Stimulated activated CD4-positive, alpha-beta T cell treated with anti-CD3 and anti-CD28 coated beads, Interleukin-15, amount 100 ng/mL, for 48 hours (primary cell): ENCODE measurements at places on chromosomes 7 and 10.

DNA sequence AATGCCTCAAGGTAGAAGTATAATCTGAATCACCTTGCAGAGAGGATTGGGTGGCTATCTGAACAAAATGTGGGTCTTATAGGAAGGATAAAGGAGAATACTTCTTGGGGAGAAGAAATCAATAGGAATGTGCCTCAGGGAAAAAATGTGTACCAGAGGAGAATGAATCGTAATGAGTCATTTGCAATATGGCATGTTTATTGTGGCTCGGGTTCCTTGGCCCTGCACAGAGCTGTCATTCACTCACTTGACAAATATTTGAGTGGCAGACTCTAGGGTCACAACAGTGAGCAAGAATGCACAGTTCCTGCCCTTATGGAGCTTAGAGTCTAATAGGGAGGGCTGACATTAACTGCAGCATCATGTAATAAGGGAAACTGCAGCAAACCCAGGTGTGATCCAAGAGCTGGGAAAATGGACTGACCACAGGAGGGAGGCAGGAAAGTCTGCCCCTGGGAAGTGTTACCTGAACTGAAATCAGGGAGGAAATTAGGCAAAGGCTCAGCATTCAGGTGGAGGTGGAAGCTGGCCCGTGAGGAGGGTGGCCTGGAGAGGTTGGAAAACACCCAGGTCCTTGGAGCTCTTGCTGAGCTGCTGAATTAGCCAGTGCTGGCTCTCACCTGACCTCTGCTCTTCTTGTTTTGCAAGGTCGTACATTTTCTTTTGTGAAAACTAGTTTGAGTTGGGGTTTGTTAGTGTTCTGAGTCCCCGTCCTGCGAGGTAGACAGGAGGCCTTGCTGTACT is 203.9 kb downstream of the FRMD4A start:
- DNase-seq = no peak

GRCh38 chr10:5776136-5776880 is 36.9 kb downstream of the GDI2 start:
- DNase-seq = no peak

DNA sequence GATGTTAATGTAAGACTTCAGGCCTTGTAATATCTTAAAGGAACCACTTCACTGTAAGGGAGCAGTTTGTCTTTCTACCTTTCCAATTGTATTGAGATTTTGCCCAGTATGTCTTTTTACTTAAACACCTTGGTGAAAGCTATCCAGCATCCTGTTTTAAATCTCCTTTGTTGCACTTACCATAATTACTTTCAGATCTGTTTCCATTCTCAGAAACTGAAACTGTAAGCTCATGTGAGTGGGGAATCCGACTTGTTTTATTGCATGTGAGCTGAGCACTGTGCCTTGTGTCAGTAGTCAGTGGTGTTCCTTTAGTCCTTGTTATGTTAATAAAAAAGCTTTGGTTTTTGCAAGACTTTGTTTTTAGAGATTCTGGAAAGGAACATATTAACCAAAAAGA is 42.2 kb downstream of the BMPR1A start:
- no peak for DNase-seq

- DNase-seq = no peak
Observed at GRCh38 chr10:98620503-98620902, 173.8 kb upstream of the HPS1 start.

GRCh38 chr7:74372511-74373111 is 81.1 kb upstream of the GTF2IRD1 start:
- no peak for DNase-seq

DNA sequence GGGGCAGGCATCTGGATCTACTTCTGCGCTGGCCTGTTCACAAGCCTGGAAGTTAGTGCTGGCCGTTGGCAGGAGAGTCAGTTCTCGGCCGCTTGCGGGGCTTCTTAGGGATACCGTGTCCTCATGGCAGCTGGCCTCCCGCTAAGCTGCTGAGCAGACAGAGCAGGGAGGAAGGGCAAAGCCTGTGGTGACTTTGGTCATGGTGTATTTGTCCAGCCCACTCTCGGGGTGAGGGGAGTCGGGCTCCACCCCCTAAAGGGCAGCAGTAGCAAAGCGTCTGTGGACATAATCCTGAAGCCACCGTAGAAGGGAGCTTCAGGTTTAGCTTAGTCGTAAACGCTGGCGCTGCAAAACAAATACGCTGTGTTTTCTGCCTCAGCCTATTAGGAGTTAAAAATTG is 12.2 kb downstream of the UBE3C start:
- DNase-seq = no peak

DNA sequence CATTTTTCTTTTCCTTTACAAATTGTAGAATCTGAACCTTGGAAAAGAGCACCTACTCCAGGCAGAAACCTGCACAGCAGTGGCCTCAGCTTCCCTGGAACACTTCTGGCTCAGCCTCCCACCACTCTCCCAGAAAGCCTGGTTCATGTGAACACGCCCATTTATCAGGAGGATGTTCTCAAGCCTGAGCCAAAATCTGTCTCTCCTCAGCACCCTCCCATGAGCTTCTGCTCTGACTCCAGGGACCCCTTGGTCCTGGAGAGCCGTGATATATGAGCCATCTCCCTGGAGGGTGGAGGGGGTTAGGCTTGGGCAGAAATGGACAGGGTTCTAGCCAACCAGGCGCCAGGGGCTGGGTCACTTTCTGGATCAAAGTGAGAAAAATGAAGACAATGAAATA is 10.1 kb downstream of the GDF2 start:
- no peak for DNase-seq

- no peak for DNase-seq
Observed at GRCh38 chr7:108051454-108051853, 48.5 kb upstream of the LAMB1 start.

- no peak for DNase-seq
Observed at GRCh38 chr10:59879363-59879913, 26.9 kb downstream of the CCDC6 start.

DNA sequence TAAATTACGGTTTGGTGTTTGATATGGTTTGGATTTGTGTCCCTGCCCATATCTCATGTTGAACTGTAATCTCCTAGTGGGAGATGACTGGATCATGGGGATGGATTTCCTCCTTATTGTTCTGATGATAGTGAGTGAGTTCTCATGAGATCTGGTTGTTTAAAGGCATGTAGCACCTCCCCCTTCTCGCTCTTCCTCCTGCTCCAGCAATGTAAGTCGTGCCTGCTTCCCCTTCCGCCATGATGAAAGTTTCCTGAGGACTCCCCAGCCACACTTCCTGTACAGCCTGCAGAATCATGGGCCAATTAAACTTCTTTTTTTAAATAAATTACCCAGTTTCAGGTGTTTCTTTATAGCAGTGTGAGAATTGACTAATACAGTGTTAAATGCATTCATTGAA is 116.6 kb downstream of the DOCK4 start:
- DNase-seq = no peak

DNA sequence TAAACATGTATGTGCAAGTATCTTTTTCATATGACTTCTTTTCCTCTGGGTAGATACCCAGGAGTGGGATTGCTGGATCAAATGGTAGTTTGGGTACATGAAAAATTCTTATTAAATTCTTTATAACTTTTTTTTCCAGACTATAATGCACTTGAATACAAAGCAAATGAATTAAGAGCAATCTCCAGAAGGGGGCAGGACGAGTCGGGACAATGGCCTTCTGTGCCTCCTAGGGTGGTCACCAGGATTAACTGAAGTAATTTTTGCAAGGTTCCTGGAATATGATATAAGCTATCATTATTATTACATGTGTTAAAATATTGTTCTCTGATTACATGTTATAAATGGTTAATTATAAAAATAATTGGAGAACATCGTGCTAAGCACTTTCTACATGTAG is 127.2 kb downstream of the PPP1R17 start:
- DNase-seq = no peak

DNA sequence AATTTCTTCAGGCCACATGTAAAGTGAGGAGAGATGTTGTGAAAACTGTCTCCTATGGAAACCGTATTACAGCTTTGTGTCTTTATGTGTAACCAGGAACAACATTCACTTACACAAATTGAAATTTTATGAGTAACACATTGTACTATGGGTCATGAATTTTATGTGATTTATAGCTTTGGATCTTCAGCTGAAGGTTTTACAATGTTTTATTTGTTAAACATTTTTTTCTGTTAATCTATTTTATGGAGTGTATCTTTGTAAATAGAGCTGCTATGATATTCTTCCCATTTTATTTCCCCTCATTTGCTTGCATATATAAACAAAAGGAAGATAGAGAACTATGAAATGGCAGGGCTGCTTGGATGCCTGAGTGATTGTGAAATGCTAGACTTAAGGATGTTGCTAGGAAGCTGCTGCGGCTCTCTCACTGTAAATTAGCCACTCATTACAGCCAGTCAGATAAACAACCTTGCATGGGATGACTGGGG is 104.5 kb upstream of the PCLO start:
- DNase-seq = no peak

DNA sequence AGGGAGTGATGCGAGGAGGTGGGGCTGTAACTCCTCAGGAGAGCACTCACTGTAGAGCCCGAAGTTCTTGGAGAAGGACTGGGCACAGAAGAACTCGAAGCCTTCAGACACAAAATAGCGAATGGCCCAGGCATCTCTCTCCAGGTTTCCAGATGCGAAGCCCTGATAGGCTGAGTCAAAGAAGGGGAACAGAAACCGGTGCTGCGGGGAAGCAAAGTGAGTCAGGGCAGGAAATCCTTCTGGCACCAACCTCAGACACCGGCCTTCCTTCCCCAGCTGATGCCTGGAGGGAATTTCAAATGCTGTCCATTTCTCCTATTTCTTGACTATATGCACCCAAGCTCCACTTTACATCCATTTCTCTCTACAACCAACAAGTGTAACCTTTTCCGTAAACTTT is 26.8 kb downstream of the GOT1 start:
- DNase-seq = no peak

DNA sequence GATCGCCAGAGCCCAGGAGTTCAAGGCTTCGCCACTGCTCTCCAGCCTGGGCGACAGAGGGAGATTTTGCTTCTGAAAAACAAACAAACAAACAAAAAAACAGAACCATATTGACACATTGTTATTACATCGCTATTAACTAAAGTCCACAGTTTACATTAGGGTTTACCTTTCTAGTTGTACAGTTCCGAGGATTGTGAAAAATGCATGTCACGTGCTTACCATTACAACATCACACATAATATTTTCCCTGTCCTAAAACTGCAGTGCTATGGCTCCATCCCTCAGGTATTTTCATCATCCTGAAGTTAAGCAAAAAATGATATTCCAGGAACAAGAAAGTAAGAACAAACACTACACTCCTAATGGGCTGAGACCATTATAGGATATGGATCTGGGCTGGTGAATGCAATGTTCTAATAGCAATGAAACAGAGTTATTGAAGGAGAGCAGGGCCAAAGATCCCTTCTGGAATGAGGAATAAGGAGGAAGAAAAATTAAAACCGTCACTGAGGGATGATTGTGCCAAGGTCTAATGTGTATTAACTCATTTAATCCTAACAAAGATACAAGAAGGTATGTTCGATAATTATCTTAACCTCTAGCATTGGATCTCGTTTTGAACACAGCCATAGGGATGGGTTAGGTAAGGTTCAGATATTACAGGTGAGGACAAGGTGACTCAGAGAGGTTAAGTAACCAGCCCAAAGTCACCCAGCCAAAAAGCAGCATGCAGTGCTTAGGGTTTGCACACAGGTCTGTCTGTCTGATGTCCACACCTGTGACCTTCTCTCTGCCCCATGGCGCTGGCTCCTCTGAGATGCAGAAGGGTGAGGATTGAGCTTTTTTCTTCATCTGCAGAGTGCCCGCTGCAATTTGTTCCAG is 14.0 kb upstream of the CUX1 start:
- no peak for DNase-seq

GRCh38 chr7:88357781-88358525 is 51.3 kb upstream of the STEAP4 start:
- no peak for DNase-seq

DNA sequence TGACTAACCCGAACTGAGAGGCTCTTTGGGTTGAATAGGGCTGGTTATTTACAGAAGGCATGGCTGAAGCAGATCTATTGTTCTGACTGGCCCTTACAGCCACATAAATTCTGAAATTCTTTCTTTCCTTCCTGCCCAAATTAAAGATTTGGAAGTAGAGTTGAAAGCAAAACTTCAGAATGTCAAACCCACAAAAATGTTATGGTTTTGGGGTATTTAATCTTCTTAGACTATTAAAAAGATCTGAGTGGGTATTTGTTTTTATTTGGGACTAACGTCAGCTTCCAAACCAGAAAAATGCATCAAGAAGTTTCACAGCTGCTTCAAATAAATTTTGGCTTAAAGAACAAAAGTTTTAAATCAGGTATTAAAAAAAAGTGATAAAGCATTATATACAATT is 124.5 kb downstream of the AHR start:
- DNase-seq = no peak

DNA sequence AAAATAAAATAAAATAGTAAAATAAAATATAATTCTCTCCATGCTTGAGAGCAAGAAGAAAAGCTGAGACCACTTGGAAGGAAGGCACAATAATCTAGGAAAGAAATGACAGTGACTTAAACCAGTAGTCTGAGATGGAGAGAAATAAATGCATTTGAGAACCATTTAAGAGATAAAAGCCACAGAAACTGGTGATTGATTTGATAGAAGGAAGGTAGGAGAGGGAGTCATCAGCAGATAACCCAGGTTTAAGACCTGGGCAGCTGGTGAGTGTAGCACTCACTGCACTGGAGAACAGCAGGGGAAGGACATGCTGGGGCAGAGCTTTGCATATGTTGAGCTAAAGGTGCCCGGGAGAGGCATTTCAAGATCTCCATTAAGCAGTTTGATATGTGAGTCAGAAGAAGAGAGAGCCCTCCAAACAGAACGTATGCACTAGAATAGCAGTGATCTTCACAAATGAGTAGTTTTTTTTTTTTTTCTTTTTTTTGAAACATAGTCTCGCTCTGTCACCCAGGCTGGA is 268.0 kb downstream of the DYNC1I1 start:
- no peak for DNase-seq

DNA sequence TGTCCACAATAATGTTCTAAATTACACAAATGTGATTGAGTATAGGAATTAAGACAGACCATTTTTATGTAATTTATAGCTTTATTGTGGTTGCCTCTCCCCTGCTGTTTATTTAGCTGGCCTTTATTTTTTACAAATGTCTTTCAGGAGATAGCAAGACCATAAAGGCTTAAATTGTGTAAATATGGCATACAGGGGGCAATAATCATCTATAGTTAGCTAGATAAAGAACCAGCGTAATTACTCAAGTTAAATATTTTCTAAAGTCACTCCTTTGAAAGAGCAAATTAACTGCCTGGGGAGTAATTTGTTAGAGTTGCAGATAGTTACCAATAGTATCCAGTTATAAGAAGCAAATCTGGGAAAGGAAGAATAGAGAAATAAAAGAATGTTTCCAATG is at the start of gene MALRD1:
Gene MALRD1 (plus strand): TSS at position 313 of the 400 bp plus-strand sequence. CDS start 138 bp downstream, outside the sequence.
- DNase-seq = no peak

DNA sequence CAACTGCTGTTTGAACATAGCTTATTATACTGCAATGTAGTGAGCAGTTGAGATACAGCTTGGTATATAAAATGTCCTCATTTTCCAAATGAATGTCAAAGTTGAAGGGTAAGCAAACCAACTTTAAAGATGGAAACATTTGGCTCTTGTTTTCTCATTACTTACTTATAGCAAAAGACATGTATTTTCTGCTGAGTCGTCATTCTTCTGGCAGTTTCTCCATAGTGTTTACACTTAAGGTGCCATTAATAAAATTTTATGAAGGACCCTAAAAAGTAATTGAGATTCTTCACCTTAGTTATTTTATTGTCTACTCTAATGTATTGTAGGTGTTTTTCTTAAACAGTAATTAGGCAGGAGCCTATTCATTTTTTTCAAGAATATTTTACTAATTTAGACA is 68.6 kb downstream of the INSYN2A start:
- no peak for DNase-seq
